RCC 7860 (cell line): ENCODE measurements at places on chromosomes 11 and 22.

GRCh38 chr22:29650370-29650769, 46.9 kb downstream of the NF2 start:
- DNase-seq, result no peak

DNA sequence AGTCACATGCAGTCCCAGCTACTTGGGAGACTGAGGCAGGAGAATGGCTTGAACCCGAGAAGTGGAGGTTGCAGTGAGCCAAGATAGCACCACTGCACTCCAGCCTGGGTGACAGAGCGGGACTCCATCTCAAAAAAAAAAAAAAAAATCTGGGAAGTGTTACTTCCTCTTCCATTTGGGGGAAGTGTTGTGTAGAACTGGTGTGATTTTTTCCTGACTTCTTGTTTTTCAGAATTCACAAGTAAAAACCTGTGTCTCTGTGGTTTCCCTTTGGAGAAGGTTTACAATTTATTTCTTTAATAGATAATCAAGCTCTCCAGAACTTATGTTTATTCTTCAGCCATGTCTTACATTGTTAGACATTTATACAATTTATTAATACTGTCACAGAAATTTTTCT, 396.1 kb downstream of the BRD1 start:
- no peak for DNase-seq

DNA sequence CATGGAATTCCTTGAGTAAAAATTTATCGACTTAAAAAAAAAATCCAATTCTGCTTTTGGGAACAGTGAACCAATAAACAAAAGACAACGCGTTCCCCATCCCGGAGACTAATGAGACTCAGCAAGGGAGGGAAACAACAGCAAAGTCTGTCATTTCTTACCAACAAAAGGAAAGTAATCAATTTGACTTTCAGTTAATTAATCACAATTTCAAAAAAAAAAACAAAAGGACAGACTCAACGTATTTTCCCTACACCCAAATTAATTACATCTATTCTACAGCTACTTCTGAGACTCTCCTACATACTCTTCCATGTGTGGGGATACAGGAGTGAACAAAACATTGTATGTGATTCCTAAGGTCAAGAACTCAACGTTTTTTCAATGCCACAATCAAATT, 1.9 kb downstream of the RDX start:
- no peak for DNase-seq

DNA sequence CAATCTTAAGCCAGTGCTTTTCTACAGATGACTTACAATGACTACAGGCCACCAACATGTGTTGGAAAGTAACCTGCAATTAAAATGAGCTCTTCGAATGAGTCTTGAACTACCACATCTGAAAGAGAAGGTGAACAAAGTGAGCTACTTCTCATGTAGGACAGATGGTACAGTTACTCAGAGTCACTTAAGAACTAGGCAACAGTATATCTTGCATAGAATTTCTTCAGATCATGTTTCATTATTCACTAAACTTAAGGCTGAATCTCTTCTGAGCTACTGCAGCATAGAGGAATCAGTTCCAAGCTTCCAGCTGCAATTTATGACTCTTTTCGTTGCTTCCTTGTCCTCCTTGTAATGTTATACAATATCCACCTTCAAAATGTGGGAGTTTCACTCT, 270.9 kb downstream of the TTC28 start:
- DNase-seq, result no peak
